Muscle of arm (tissue), 14 donors: ENCODE measurements at places on chromosomes 1 and 21. TPM values are rescaled to one million over a fixed set of nuclear protein-coding genes. Genes with fewer than 3 reads are reported as not detected.

- peak; percentile 34 for DNase-seq
Observed at GRCh38 chr21:44846485-44847260, 26.8 kb downstream of the PTTG1IP start.

GRCh38 chr1:95994643-95995042 is 726.9 kb upstream of the PTBP2 start:
- DNase-seq: no peak

The NBPF6 gene
- not detected for polyA plus RNA-seq

DNA sequence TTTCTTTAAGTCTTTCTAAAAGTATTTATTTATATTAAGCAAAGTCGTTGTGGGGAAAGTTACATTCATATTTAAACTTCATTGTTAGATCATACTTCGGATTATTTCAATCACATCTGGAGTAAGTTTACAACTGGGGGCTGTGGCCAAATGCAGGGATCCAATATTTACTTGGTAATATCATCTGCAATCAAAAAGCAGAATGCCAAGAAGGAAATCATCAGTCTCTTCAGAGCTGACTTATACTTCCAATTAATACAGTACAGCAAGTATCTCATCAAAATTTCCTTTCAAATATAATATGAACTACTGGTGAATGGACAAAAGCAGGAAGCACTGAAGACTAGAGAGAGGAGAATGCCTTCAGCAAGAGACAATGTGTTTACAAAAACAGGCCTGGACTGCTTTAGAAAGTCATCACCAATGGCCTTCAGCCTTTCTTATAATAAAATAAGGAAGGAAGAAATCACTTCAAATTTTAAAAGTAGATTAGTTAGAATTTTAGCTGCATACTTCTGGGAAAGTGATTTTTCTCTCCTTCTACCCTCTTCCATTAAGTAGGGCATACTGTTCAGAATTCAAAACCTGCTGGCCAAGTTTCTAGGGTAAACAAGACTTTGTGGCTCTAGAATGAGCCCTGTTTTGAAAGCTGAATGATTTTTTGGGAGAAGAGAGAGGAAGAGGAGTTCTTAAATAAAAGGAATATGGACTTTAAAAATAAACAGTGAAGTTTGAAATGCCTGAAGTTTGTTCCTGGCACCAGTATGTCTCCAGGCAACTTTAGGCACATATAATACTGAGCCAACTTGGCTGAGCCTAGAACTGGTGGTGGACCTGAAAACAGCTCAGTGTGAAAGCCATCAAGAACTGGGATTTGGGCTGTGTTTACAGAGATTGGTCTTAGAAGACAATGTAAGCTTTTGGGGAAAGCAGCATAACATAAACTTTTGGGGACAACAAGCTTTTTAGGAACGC is 22.2 kb upstream of the MYOC start:
- peak; percentile 57 for DNase-seq

DNA sequence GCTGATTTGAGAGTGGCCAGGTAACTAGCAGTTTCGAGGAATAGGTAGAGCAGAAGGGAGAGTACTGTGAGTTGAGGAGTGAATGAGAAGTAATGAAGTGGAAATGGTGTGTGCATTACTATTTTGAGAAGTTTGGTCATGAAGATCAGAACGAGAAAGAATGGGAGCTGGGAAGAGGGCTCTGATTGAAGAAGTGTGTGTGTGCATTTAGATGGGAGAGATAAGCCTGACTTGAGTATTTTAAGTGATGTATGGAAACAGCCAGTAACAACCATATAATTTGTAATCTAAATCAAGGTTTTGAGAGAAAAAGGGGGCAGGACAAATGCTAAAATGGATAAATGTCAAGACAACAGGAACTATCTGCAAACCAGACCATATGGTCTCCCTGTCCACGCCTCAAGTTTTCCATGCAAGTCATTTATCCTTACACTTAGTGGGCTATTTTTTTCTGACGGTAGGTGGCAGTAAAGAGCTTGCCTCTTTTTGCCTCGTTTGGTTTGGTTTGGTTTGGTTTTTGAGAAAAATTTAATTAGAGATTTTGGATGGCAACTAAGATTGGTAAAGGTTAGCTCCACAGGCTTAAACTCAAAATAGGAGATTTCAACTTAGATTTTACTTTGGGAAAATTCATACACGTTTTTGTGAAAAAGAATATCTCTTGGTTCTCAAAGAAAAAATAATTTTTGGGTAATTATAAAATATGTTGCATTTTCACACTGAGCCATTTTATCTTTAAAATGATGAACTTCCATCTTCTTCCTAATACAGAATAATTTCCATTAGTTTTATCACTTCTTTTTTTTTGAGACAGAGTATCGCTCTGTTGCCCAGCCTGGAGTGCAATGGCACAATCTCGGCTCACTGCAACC is 9.5 kb upstream of the B3GALNT2 start:
- peak; percentile 72 for DNase-seq

- DNase-seq: no peak
Observed at GRCh38 chr1:220772846-220773245, 13.9 kb upstream of the MTARC1 start.

The HOOK1 gene
- 12.6 TPM for polyA plus RNA-seq

- no peak for DNase-seq
Observed at GRCh38 chr21:44000360-44000759, 11.7 kb upstream of the TRAPPC10 start.

DNA sequence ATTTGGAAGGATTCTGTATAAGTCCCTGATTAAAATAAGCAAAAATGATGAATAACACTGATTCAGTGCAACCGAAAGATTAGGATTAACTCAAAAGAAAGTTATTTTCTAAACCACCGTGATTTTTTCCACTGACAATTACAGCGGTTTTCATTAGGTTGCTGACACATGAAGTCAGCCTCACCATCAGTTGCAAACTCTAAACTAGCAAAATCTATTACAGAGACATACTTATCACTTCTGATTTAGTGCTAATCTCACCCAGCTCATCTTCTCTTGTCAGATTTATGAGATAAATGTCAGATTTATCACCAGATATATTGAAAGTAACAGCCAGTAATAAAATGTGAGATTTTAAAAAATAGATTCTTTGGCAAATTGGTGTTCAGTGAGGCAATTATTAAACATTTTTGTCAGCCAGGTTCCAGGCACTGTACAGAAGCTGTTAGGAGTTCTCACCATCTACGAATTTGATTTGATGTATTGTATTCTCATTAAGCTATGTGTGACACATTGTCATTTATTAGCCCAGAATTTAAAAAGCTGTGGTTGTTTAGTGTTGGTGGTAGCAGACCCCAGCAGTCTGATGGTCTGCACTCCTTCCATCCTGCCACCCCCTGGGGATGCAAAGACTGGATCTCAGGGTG is 37.3 kb upstream of the LGALS8 start:
- DNase-seq: no peak

DNA sequence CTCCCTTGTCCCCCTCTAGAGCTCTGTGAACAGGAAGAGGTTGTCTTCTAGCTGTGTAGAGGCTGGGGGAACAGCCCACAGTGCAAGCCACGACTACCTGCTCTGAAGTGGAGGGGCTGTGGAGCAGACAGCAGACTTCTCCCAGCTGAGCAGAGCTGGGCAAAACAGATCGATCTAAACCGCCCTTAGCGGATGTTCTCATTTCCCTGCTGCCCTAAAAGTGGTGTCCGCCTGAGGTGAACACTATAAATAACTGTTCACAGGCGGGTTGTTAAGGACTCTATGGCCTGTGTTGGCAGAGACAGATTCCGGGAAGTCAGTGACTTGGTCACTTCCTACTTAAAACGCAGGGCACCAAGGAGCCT is 203.2 kb downstream of the RHOU start:
- DNase-seq: peak; percentile 38

The SGIP1 gene
- polyA plus RNA-seq: 2.2 TPM

DNA sequence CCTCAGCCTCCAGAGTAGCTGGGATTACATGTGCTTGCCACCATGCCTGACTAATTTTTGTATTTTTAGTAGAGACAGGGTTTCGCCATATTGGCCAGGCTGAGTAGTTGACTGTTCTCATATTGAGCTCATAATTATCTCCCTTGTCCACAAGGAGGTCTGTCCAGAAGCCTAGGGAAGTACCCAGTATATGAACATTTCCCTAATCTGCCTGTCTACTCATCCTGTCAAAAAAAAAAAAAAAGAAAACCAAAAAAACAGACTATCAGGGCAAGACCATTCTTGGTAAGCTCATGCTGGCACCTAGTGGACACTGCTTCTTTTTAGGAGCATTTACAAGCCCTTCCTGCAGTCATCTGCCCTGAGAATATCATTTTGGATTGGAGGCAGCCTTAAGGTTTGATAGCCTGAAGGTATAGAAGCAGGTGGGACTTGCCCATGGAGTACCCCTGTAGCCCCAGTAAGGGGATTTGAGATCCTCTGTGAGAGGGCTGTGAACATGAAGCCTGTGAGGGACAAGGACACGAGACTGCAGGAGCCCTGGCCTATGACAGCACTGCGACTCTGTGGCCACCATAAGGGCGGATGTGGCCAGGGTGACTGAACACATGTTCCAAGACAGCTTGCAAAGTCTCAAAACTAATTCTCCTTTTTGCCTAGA is 10.8 kb upstream of the DUSP12 start:
- peak; percentile 19 for DNase-seq

DNA sequence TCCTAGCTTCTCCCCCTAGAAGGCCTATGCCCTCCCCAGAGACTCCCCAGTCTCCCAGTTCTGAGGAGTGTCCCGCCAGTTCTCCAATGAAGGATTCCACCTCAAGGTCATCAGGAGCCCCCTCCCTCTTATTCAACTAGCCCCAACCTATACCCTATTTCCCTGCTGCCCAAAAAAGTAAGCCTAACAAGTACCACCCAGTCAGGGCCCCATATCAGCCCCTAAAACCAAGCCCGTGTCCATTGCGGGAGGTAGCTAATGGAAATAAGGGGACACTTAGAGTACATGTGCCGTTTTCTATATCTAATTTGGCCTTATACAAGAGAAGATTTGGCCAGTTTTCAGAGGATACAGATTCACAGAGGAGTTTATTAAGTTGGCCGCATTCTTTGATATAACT is 416.2 kb downstream of the MATN1 start:
- no peak for DNase-seq

The PIK3C2B gene
- polyA plus RNA-seq: 41.1 TPM

GRCh38 chr1:222299524-222299923 is 248.4 kb downstream of the HHIPL2 start:
- DNase-seq: no peak

DNA sequence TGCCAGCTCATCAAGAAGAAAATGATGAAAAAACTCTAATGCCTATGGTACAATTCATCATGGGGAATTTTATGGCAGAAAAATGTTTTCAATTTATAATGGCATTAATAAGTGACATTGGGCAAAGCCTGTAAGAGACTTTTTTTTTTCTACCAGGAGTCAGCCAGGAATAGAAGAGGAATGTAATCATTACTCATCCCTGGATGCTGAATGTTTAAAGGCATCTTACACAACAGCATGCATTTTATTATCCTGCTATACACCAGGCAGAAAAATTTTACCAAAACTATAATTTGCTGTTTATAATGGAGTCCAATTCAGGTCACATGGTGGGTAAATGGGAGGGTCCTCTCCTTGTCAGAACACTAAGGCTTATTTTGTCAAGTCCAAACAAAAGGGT is 189.9 kb upstream of the BEND5 start:
- DNase-seq: no peak

GRCh38 chr1:112911506-112912220 is 44.3 kb downstream of the SLC16A1 start:
- no peak for DNase-seq

The CFAP126 gene
- polyA plus RNA-seq: not detected

The RGS13 gene
- 1.0 TPM for polyA plus RNA-seq

DNA sequence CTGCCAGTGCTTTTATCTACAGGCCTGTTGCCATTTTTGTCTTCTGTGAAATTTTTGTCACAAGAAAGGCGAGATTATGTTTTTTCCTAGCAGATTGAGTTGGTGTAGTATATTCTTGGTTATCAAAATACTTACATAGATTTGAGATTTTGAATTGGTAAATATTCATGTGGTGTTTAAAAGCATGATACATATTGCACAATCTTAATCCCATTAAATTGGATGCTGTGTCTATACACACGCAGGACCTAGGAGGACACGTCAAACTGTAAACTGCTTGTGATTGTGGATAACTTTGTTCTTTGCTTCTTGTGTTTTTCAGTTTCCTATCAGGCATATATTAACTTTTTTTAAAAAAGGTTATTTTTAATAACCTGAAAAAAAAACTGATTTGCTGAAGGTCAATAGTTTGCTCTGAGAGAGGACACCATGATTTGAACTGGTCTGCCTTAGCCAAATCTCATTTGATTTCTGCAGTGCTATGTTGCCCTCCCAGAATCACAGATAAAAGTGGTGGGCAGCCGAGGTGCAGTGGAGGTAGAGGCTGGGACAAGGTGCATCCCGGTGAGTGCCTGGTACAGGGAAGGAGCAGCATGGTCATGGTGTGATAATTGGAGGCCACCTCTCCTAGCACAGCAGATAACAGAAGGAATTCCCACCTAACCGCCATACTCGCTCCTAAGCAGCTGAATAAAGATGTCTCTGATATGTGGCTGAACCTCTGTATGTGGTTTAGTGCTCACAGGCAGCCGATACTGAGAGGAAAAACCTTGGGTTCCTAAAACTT is 76.7 kb downstream of the LRRC8D start:
- DNase-seq: no peak

- no peak for DNase-seq
Observed at GRCh38 chr1:21205416-21205815, 28.7 kb upstream of the EIF4G3 start.

DNA sequence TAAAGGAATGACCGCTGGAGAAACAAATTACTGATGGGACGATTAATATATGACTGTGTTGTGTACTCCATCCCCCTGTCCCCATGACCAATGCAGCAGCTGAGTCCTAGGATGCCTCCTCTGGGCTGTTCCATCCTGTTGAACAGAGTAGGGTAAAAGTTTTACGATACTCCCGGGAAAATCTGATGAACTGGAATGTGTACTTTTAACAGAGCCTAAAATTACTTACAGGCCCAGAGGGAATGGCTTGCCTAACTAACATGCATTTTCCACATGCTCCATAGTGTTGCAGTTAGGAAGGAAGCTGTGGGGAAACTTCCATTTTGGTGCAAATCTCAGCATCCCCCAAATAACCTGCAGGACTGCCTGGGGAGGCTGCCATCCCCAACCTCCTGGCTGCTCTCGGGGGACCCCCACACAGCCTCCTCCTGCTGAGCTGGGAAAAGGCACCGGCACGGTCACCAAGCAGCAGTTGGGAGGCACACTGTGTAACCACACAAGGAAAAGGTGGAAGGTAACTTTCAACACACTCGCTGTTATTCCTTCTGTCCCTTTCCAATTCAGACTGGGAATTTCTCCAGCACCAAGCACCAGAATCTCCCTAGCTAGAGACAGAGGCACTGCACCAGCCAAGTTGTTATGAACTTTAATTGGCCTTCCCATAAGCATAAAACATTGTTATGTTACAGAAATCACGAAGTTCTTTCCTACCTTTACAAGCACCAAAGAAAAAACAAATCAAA is 97.2 kb downstream of the BCAR3 start:
- peak; percentile 46 for DNase-seq

The TLR5 gene
- 6.0 TPM for polyA plus RNA-seq

- no peak for DNase-seq
Observed at GRCh38 chr1:156841295-156841855, 17.5 kb downstream of the INSRR start.

The REN gene
- polyA plus RNA-seq: not detected
